ENCODE measurements at places on chromosomes 3 and 15. TPM values are rescaled to one million over a fixed set of nuclear protein-coding genes. Genes with fewer than 3 reads are reported as not detected.

Gene IL5RA
- total RNA-seq = 0.88 TPM

Gene ACKR2
- 6.4 TPM for total RNA-seq

Gene ZNF80
- total RNA-seq = 0.06 TPM

Gene MUSTN1
- total RNA-seq = 11.9 TPM

Gene TP63
- 2.9 TPM for total RNA-seq

Gene PARP3
- total RNA-seq = 20.0 TPM

Gene SLC28A1
- total RNA-seq = 6.6 TPM

Gene POMGNT2
- 22.7 TPM for total RNA-seq

Measured in metanephros (tissue), 2 donors.